Dermis blood vessel endothelial cell (primary cell): ENCODE measurements at places on chromosomes 7 and 10. TPM values are rescaled to one million over a fixed set of nuclear protein-coding genes. Genes with fewer than 3 reads are reported as not detected.
A peak's percentile ranks its signal among the peaks of the same experiment; 100 is the strongest.

MACC1 gene
- total RNA-seq, result under 0.01 and 0.17 TPM in 2 replicates

RBM20 gene
- total RNA-seq, result 4.6 and 5.3 TPM in 2 replicates

MYH16 gene
- 0.19 TPM in 1 of 2 replicates, not detected in the other for total RNA-seq

GRCh38 chr7:22387583-22387982 is 30.6 kb upstream of the RAPGEF5 start:
- peak; percentile 40 for DNase-seq

GRCh38 chr7:140213684-140214074 is 36.9 kb upstream of the KDM7A start:
- DNase-seq, result no peak

DNA sequence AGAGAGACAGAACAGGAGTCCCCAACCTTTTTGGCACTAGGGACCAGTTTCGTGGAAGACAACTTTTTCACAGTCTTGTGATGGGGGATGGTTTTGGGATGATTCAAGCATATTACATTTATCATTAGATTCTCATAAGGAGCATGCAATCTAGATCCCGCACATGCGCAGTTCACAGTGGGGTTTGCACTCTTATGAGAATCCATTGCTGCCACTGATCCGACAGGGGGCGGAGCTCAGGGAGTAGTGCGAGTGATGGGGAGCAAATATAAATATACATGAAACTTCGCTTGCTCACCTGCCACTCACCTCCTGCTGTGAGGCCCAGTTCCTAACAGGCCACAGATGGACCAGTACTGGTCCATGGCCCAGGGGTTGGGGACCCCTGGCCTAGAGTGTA is 14.2 kb downstream of the CCL26 start:
- no peak for DNase-seq

- DNase-seq, result no peak
Observed at GRCh38 chr10:62885684-62886461, 69.7 kb upstream of the EGR2 start.

GRCh38 chr10:76981251-76981650 is 656.4 kb downstream of the KCNMA1 start:
- DNase-seq, result no peak

- DNase-seq, result no peak
Observed at GRCh38 chr7:108303332-108303731, 152.9 kb downstream of the NRCAM start.
